ENCODE measurements at places on chromosomes 5 and 9.

- DNase-seq = no peak
Observed at GRCh38 chr5:45109636-45110035, 300.9 kb downstream of the MRPS30 start.

DNA sequence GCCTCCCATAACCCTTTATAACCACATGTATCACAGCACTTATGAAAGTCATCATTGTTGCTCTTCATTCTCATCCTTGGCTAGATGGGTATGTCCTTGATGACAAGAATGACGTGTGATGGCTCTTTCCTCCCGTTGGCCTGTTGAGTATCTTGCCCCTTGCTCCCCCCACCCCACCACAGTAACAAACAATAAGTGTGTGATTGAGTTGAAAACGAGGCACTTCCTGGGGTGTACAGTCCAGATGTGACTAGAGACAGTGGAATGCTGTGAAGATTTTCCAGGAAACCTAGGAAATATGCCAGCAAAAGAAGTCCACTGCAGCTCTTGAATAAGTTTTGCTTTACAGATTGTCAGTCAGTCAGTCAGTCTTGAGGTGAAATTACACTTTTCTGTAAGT, 262.5 kb downstream of the ELAVL2 start:
- DNase-seq = no peak

- DNase-seq = no peak
Observed at GRCh38 chr5:147687118-147687517, 95.4 kb downstream of the JAKMIP2 start.

DNA sequence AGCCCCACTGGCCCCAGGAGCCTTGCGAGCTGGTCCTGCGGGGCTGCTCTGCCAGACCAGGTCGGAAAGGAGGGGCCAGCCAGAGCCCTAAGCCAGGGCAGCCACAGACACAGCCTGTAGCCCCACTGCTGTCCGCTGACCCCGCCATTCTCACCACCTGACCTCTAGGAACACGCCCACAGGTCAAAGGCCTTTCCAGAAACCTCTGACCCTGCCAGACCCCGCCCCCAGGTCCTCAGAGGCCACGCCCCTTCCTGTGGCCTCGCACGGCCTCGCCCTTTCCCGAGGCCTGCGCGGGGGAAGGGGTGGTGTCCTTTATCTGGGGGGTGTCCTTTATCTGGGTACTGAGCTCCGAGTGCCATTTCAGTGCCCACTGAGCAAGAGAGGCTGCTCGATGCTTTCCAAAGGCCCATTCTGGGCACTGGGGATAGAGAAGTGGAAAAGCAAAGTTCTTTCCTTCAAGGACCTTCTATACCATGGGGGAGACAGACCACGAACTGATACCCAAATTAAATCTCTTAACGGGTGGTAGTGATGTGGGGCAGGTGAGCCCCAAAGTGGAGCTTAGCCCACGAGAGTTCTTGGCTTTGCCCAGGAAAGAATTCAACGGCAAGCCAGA, 46.5 kb downstream of the P4HA2 start:
- peak; percentile 14 for DNase-seq

GRCh38 chr5:168426007-168426863, 60.0 kb upstream of the RARS1 start:
- no peak for DNase-seq

- DNase-seq = no peak
Observed at GRCh38 chr9:124033348-124033747, 21.8 kb downstream of the LHX2 start.

DNA sequence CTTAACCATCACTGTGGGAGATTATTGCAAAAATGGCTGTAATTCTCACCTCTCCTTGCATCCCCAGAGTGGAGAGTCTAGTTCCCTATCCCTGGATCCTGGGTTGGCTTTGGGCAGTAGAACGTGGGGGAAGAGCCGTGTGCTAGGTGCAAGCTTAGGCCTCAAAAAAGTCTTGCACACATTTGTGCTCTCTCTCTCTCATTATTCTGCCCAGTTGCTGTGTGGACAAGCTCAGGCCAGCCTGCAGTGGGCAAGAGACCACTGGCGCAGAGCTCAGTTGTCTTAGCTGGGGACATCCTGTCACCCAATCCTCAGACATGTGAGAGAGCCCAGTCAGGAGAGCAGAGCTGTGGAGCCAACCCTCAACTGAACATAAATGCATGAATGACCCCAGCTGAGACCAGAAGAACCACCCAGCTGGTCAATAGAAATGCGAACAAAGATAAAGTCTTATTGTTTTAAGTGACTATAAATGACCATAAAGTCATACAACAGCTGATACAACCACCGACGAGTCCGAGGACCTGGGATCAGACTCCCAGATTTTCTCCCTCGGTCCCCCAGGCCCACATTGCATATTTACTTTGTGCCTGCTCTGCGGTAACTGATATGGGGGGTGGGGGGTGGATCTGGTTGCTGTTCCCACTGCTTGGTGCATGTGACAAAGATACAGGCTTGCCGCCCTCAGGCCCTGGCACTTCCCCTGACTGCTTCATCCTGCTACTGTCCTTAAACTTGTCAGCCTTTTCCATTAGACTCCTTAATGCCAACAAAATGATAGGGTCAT, 166.4 kb upstream of the MVB12B start:
- DNase-seq = no peak

DNA sequence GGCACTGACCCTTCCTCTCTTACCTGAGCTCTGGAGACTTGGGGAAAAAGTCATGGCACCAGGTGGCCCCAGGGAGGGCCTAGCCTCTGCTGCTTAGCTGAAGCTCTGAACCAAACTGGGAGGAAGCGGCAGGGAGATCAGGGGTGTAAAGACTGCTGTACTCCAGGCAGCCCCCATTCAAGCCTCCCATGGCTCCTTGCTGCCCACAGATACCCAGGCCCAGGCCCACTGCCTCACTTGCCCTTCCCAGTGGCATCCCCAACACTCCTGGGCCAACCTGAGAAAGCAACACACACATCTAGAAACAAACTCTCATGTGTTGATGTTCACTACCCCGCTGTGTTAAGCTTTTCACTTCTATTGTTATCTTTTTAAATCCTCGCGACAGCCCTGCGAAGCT, 151.6 kb downstream of the C5orf15 start:
- DNase-seq = no peak

GRCh38 chr9:2872931-2873323, 29.0 kb upstream of the PUM3 start:
- no peak for DNase-seq

- no peak for DNase-seq
Observed at GRCh38 chr5:133839721-133840120, 128.7 kb downstream of the C5orf15 start.

GRCh38 chr9:2191609-2191972, 176.4 kb downstream of the SMARCA2 start:
- no peak for DNase-seq

DNA sequence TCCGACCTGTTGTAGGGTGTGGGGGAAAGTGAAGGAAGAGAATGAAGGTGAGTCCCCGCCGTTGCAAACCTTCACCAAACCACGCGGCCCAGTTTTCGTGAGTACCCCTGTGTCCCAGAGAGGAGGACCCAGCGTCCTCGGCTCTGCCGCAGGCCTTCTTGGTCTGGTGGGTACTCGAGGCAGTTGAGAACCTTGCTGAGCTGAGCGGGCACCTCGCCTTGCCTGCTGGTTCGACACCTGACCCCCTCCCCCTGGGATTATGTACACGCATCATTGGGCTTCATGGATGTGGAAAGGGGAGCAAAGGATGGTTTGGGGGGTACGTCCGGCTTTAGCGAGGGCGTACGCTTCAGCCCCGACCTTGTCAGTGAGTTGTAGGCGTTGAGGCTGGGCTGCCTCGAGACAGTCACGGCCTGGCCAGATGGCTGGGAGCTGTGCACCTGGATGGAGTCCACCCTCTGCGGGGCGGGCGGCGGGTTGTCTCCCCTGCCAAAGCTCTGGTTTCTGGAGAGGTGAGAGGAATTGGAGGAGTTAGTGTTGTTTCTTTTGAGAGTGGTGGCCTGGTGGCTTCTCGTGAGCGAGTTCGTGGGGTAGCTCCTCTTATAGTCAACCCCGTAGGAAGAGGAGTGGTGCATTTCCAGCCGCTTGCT, 128.1 kb downstream of the SEMA6A start:
- DNase-seq = no peak

DNA sequence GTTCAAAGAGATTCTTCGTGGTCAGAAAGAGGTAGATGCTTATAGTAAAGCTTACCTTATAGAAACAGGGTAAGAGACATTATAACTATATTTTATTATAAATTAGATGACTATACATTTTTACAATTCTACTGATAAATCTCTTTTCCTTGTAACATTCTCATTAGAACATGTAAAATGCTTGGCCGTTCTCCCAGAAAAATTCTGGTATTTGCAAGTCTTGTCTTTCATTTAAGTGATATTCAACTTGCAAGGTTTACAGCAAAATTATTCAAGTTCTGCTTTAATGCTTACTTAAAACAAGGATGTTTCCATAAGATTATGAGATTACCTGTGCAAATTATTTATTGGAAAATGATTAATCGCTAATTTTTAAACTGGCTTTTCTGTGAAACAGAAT, 41.3 kb upstream of the CDH18 start:
- no peak for DNase-seq

DNA sequence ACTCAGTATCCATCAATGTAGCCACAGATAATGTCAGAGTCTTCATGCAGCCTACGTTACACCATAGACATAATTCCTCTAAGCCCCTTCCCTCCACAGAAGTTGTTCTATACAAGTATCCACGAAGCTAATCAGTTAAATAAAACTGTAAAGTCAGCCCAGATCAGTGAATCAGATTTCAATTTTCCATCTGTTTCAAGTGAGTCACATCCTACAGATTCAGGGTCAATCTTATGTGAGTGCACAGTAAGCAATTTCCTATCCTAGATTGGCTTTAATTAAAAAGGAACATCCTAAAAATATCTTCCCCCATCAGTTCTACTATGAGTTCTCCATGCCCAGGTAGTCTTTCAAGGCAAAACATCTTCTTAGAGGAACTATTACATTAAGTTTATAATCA, 402.5 kb downstream of the EFNA5 start:
- DNase-seq = no peak

GRCh38 chr9:2464624-2465023, 157.0 kb upstream of the VLDLR start:
- DNase-seq = no peak

- no peak for DNase-seq
Observed at GRCh38 chr5:15300141-15300540, 199.8 kb upstream of the FBXL7 start.
